Spinal cord (tissue), 10 donors: ENCODE measurements at places on chromosomes 4 and X.

- no peak overlapping the region for H3K27ac ChIP-seq
- H3K4me3 ChIP-seq, result no peak overlapping the region
- no peaks in the 10 kb centered on the region for H3K27me3 ChIP-seq
- H3K36me3 ChIP-seq, result no peaks in the 10 kb centered on the region
- DNase-seq, result no peak
- no peaks in the 10 kb centered on the region for H3K4me1 ChIP-seq
Observed at GRCh38 chr4:77500801-77501200, 104.8 kb upstream of the CXCL13 start.

DNA sequence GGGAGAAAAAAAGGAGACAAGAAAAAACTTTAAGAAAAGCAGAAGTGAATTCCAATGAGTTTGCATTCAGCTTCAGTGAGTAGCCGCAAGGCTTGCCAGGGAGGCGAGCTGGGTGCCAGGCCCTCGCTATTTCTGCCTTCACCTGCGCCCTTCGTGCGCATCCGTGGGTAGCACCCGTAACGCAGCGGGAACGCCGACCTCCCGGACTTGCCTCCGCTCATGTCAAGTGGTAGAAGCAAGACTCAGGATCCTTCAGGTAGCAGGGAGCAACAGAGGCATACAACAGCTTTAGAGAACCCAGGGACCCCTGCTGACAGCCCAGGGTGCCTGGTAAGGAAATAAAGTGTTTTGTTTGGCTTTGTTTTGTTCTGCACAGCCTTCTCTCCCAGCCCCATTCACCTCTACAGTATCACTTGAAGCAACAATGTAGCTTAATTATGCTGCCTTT lies 140.0 kb upstream of the BCOR start:
- H3K27ac ChIP-seq, result no peak overlapping the region
- H3K27me3 ChIP-seq, result no peaks in the 10 kb centered on the region
- H3K4me3 ChIP-seq, result no peak overlapping the region
- DNase-seq, result no peak

- H3K4me1 ChIP-seq, result peaks cover 4% of the 10 kb centered on the region
- H3K27me3 ChIP-seq, result no peaks in the 10 kb centered on the region
- H3K4me3 ChIP-seq, result no peak overlapping the region
- no peak overlapping the region for H3K27ac ChIP-seq
Observed at GRCh38 chr4:139568206-139568955, 12.4 kb upstream of the SETD7 start.

DNA sequence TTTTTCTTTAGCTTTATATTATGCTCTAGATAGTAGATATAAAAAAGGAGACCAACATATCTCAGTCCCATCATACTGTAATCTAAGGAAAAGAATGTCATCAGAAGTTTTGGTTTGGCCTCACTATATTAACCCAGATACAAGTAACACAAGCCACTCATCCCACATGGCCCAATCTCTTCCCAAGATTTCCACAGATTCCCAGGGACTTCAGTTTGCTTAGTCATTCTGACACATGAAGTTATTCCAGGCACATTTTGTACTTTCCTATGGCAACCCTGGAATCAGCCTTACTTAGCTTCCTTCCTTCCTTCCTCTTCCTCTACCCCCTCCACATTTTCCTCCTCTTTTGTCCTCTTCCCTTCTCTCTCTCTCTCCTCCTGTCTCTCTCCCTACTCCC lies 21.7 kb upstream of the DCLK2 start:
- H3K27me3 ChIP-seq, result no peaks in the 10 kb centered on the region
- no peak for DNase-seq
- H3K27ac ChIP-seq, result no peak overlapping the region
- no peaks in the 10 kb centered on the region for H3K4me1 ChIP-seq
- H3K4me3 ChIP-seq, result no peak overlapping the region

DNA sequence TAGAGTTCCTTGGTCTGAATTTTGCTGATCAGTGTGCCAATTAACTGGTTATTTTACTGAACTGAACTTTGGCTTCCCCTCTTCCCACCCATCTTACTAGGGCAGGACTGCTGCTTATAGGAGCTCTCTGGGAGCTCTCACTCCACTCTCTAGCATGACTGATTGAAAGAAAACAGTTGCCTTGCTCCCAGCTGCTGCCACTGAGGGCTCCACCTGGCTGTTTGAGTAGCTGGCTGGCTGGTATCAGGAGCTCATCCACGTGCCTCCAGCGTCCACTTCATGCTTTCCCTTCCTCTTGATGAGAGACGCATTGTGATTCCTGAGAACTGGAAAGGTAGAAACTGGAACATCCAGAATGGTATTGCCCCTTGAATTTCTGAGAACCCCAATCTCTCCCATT lies 73.0 kb upstream of the KLHL13 start:
- no peaks in the 10 kb centered on the region for H3K4me1 ChIP-seq
- H3K27me3 ChIP-seq, result peaks cover 2% of the 10 kb centered on the region
- H3K27ac ChIP-seq, result no peak overlapping the region

DNA sequence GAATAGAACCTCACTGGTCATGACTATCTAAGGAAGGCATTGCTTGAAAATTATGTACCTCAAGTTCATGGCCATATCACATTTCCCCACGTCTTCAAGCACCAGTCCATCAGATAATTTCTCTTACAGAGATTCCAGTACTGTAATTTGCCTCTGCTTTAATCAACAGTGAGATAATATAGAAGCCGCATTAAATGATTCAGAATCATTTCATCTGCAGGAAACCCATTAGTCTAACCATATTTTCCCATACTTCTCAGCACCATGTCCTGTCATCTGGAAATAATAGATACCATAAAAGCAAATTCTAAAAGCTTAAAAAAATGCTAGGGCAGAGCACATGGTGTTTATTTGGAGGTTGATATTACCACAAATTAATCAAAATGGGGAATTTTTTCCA lies 310.3 kb upstream of the SLIT2 start:
- H3K27me3 ChIP-seq, result no peaks in the 10 kb centered on the region
- no peaks in the 10 kb centered on the region for H3K4me1 ChIP-seq
- no peak overlapping the region for H3K27ac ChIP-seq
- H3K36me3 ChIP-seq, result no peaks in the 10 kb centered on the region

- no peaks in the 10 kb centered on the region for H3K36me3 ChIP-seq
- H3K27me3 ChIP-seq, result no peaks in the 10 kb centered on the region
- no peak overlapping the region for H3K4me3 ChIP-seq
- no peak overlapping the region for H3K27ac ChIP-seq
Observed at GRCh38 chr4:26404743-26405206, 84.0 kb downstream of the RBPJ start.

DNA sequence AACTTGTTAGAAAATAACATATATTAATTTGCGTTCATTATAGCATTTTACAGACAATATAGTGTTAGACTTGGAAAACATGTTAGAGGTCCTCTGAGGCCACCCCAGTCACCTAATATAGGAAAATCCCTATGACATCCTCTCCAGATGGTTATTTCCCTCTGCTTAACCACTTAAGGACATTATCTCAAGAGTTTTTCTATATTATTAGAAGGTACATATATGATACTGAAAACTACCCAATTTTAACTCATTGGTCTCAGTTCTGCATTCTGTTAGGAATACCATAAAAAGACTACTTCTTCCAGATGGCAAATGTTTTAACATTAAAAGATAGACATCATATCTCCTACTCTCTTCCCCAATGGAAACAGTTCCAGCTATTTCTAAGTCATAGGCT lies 21.4 kb downstream of the PTPN13 start:
- no peak for DNase-seq
- no peaks in the 10 kb centered on the region for H3K27me3 ChIP-seq
- peaks cover 2% of the 10 kb centered on the region for H3K4me1 ChIP-seq
- no peak overlapping the region for H3K4me3 ChIP-seq
- H3K36me3 ChIP-seq, result no peaks in the 10 kb centered on the region
- H3K27ac ChIP-seq, result no peak overlapping the region

DNA sequence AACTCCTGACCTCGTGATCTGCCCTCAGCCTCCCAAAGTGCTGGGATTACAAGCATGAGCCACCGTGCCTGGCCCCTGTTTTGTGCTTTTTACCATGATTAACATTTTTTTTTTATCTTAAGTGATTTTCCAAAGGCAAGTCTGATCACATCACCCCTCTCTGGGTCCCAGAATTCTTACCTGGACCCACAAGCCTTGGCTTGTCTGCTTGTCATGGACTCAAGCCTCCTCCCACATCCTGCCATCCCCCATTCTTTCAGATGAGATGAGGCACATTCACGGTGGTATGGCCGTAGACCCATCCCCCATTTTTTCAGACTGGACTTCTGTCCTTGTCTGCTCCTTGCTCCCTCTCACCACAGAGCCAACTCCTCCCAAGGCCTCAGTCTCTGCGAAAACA lies 55.3 kb downstream of the APLN start:
- H3K4me3 ChIP-seq, result no peak overlapping the region
- DNase-seq, result no peak
- no peak overlapping the region for H3K27ac ChIP-seq
- no peaks in the 10 kb centered on the region for H3K36me3 ChIP-seq

DNA sequence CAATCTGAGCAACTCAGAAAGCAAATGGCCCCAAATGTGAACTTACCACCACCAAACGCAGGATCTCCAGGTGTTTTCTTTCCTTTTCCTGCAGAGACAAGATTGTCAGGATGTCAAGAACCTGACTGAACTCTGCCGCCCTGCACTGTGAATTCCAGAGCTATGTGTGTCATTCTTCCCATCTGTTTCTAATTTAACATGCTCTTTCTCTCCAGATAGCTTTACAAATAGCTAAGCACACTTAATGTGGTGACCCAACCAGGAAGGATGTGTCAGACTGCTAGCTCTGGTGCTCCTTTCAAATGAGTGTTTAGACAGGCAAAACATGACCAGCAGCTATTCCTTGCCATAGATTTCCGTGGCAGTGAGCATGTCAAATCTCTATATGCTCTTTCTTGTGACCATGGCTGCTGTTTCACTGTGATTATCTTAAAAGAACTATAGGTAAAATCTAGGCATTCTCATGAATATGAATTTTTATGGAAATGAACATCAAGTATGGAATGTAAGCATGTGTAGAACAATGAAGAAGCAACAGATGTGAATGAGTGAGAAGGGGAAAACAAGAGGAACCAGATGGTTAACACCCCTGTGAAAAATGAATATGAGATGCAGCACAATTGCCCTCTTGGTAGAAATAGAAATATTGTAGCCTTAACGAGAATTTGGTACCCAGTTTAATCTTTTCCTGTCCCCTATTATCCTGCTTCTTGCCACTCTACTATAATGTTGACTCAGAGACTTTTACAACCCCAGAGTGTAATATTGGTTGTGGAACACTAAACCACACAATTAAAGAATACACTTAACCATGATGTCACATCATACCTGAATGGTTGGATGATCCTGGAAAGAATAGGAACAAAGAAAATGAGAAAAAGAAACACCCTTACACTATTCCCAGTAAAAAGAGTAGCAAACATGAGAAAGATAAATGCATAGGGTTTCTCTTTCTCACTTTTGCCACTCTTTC lies 247.8 kb upstream of the DKK2 start:
- H3K4me3 ChIP-seq, result no peak overlapping the region
- no peaks in the 10 kb centered on the region for H3K4me1 ChIP-seq
- H3K27me3 ChIP-seq, result no peaks in the 10 kb centered on the region
- DNase-seq, result peak; percentile 45
- no peaks in the 10 kb centered on the region for H3K36me3 ChIP-seq

DNA sequence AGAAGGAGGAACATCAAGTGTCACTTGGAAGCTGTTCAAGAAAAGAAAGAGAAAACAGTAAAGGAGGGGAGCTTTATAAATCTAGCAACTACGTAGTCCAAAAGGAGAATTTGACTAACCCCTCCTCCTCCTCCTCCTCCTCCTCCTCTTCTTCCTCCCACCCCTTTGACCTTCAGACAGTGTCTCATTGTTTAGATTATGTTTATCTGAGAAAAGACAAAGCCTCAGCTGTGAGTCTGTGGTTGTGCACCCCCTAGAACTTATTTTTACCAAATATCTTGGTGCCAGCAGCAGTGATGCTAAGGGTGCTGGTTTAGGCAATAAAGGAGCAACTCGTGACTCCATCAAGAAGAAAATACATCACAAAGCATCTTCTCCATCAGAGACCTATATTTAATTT lies 68.9 kb upstream of the BMP2K start:
- no peak overlapping the region for H3K4me3 ChIP-seq
- DNase-seq, result no peak
- no peaks in the 10 kb centered on the region for H3K36me3 ChIP-seq
- H3K4me1 ChIP-seq, result no peaks in the 10 kb centered on the region
- H3K27ac ChIP-seq, result no peak overlapping the region
- H3K27me3 ChIP-seq, result no peaks in the 10 kb centered on the region

DNA sequence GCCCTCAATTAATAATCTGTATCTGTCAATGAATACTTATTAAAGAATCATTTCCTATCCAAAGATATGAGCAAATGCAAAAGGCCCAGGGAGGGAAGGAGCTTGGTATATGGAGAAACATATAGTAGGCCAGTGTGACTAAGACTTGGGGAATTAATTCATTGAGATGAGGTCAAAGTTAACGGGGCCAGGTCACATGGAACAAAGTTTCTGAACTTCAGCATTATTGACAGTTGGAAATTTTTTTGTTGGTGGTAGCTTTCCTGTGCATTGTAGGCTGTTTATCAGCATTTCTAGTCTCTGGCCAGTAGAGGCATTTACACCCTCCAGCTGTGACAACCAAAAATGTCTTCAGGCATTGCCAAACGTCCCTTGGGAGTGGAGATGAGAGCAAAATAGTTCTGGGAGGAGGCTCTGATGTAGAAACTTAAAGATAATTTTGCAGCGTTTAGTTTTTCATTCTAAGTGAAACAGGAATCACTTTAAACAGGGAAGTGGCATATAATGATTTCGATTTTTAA lies 202.0 kb downstream of the SLC4A4 start:
- H3K27ac ChIP-seq, result peak overlapping the region; percentile 30
- no peaks in the 10 kb centered on the region for H3K27me3 ChIP-seq
- H3K4me3 ChIP-seq, result no peak overlapping the region
- DNase-seq, result no peak
- no peaks in the 10 kb centered on the region for H3K4me1 ChIP-seq

GRCh38 chr4:38056011-38056685 lies 96.0 kb downstream of the PTTG2 start:
- H3K4me1 ChIP-seq, result peaks cover 3% of the 10 kb centered on the region
- peaks cover 38% of the 10 kb centered on the region for H3K36me3 ChIP-seq
- peak overlapping the region; percentile 36 for H3K27ac ChIP-seq
- H3K4me3 ChIP-seq, result no peak overlapping the region

DNA sequence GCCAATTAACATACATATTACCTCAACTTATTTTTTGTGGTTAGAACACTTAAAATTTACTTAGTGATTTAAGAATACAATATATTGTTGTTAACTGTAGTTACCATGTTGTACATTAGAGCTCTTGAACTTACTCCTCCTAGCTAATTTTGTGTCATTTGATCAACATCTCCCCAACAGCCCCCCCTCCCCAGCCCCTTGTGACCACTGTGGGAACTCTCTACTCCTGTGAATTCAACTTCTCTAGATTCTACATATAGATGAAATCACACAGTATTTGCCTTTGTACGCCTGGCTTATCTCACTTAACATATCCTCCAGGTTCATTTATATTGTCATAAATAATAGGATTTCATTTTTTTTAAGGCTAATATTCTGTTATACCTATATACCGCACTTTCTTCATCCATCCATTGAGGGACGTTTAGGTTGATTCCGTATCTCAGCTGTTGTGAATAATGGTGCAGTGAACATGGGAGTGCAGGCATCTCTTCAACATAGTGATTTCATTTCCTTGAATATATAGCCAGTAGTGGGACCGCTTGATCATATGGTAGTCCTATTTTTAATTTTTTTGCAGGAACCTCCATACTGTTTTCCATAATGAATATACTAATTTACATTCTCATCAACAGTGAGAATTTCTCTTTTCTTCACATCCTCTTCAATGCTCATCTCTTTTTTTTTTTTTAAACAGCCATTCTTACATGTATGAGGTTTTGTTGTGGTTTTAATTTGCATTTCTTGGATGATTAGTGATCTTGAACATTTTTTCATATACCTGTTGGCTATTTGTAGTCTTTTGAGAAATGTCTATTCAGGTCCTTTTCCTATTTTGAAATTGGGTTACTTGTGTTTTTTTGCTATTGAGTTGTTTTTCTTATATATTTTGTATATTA lies 66.8 kb downstream of the RAPGEF2 start:
- H3K4me3 ChIP-seq, result no peak overlapping the region
- H3K27me3 ChIP-seq, result no peaks in the 10 kb centered on the region
- no peak overlapping the region for H3K27ac ChIP-seq
- no peaks in the 10 kb centered on the region for H3K4me1 ChIP-seq
- no peak for DNase-seq
